Hematopoietic multipotent progenitor cell treated with erythropoietin and hydrocortisone succinate and interleukin-3 and kit ligand, for 4 days (in vitro differentiated cells): ENCODE measurements at places on chromosomes 16 and 17.
A peak's percentile ranks its signal among the peaks of the same experiment; 100 is the strongest.

GRCh38 chr17:55314061-55314783, 49.5 kb downstream of the HLF start:
- no peak for DNase-seq

DNA sequence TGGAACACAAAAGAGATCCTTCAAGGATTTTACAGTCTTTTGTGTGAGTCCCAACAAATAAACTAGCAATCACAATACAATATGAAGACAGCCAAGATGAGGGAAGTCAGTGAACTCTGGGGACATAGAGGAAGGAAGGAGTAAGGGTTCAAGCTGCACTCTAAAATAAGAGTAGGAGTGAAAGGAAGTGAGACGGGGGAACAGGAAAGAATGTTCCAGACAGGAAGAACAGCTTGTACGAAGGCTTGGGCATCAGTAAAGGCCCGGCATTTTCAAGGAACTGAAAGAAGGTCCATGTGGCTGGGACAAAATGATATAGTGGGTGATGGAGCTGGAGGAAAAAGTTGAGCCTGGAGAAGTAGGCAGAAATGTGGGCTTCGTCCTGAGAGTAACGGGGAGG, 4.5 kb downstream of the CCL17 start:
- DNase-seq = no peak

DNA sequence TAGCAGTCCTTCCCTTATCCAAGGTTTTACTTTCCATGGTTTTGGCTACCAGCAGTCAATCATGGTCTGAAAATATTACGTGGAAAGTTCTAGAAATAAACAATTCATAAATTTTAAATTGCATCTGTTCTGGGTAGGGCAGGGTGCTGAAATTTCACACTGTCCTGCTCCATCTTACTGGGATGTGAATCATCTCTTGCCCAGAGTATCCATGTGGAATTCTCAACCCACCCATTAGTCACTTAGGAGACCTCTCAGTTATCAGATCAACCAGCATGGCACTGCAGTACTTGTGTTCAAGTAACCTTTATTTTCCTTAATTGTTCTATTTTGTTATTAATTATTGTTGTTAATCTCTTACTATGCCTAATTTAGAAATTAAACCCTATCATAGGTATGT, 202.8 kb upstream of the CPHXL start:
- no peak for DNase-seq

- DNase-seq = peak; percentile 51
These were observed 705 bp downstream of the FOXK2 start for GRCh38 chr17:82519971-82520903.

GRCh38 chr16:74592847-74593246, 14.1 kb downstream of the GLG1 start:
- no peak for DNase-seq

GRCh38 chr17:21149621-21150020, 22.9 kb downstream of the DHRS7B start:
- peak; percentile 62 for DNase-seq

DNA sequence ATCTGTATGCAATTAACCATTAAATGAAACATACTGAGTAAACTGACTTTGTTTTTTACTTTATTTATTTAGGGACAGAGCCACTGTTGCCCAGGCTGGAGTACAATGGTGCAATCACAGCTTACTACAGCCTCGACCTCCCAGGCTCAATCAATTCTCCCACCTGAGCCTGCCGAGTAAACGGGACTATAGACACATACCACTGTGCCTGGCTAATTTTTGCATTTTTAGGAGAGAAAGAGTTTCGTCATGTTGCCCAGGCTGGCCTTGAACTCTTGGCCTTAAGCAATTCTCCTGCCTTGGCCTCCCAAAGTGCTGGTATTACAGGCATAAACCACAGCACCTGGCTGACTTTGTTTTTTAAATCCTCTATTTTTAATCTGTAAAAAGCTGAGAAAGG, 42.6 kb downstream of the ANKFY1 start:
- no peak for DNase-seq

- DNase-seq = no peak
These were observed 8.9 kb downstream of the EME1 start for GRCh38 chr17:50381920-50382319.

GRCh38 chr16:58413359-58413758, 21.1 kb downstream of the GINS3 start:
- no peak for DNase-seq

DNA sequence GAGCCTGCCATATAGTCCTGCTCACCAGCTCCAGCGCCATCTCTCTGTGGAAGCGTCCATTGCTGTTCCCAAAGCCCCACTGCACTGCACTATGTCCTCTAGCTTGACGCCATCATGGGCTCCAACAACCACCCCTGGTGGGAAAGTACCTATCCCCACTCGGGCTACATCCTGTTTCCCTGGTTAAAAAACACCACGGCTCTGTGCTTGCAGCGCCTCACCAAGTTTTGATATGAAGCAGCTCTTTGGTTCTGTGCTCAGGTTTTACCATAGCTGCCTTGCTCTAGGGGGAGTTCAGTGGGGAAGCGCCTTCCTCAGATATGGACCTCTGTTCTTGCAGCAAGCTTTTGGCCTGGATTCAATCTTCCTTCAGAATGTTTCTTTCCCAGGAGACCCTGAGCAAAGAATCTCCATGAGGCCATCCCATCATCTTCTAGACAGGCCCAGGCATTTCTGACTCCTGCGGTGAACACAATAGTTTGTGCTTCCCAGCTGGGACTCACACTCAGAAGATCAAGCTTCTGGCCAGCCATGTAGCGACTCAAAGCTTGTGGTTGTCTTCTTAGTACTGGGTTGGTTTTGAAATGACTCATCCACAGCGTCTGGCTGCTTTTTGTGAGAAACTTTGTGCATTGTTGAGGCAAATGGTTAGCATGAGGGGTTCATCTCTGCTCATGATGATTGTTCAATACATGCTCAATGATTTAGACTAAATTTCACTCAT, 39.5 kb downstream of the DYNLRB2 start:
- no peak for DNase-seq

DNA sequence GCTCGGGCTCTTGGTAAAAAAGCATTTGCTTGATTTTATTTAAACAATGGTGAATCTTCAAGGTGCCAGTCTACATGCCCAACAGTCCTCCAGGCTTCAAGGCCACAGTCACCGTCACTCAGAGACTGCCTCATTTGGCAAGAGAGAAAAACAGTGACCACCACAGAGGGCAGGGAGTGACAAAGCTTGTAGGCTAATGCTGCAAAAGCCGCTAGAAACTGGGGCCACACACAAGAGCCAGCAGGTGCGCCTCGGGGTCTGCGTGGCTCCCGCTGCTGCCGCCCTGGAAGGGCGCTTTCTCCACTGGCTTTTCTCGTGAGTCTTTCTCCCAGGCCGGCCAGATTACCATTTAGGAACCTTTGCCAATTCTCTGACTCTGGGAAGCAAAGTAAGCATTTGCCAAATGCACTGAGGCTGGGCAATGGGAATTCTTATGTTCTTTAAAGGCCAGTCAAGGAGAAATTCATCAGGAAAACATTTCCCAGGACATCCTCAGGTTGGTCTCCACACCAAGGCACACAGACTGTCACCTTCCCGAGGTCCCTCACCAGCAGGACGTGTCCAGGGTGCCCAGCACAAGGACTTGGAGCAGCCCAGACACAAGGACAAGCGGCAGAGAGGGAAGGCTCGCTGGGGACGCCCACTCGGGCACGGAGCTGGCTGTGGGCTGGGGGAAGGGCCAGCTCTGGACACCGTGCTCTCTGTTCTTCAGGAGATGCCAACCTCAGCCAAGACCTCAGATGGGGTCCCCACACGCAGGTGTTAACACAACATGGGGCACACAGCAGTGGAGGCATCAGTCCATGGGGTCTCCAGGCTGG, 12.5 kb upstream of the C16orf95 start:
- no peak for DNase-seq

GRCh38 chr17:1229349-1229899, 40.8 kb upstream of the BHLHA9 start:
- peak; percentile 80 for DNase-seq

DNA sequence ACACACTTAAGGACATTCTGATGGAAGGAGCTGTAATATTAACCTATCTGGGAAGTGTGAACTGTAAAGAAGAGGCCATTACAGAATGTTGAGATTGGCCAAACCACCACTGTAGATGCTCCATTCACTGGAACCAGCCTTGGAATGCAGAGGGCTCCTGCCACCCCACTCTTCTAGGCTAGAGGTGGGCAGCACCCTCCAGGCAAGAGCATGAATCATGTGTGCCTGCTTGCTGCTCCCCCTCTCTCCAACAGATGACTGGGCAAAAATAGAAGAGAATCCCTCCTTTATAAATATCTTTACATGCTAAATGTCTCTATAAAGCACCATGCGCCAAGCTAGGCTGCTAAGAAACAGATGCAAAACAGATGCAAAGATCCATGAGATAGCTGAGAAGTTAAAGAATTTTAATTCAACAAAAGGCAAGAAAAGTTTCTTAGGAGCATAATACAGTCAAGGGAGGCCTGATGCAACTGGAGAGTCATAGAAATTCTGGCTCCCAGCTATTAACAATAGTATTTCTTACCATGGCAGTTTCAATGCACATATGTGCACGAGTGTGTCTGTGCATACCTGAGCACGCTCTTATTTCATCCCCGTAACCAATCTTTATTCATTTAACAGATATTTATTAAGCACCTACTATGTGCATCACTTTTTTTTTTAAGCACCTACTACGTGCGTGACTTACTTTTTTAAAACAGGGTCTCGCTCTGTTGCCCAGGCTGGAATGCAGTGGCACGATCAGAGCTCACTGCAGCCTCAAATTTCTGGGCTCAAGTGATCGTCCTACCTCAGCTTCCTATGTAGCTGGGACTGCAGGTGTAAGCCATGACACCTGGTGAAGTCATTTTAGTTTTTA, 53.6 kb downstream of the GRIN2A start:
- DNase-seq = no peak
